ENCODE measurements at places on chromosomes 11 and 22. TPM values are rescaled to one million over a fixed set of nuclear protein-coding genes. Genes with fewer than 3 reads are reported as not detected.

- no peak for DNase-seq
These were observed 26.0 kb downstream of the MAPK1 start for GRCh38 chr22:21841422-21841821.

DNA sequence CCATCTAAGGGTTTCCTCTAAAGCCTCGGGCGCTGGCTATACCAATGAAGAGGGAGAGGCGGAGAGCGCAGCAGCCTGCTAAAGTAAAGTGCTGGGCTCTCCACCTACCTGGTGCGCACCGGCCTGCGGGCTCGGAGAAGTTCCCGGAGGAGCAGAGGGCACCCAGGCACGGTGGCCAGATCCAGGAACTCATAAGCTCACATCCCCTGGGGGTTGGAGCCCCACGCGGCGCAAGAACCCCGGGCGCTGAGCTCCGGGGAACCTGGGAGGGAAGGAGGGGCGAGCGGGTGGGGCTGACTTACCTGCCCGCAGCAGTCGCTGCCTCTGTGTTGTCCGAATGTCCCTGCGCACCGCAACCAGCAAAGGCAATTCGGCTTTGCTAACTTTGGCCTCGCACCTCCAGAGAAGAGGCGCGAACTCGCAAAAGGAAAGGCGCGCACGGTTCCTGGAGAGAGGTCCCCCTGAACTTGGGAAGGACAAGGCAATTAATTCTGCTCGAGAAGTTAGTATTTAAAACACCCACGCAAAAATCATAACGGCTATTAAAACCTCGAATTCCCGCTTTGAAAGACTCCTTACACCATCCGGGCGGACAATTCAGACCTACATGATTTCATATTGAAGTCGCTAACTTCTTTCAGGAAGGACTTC, 127.6 kb upstream of the C11orf58 start:
- DNase-seq, result no peak

DNA sequence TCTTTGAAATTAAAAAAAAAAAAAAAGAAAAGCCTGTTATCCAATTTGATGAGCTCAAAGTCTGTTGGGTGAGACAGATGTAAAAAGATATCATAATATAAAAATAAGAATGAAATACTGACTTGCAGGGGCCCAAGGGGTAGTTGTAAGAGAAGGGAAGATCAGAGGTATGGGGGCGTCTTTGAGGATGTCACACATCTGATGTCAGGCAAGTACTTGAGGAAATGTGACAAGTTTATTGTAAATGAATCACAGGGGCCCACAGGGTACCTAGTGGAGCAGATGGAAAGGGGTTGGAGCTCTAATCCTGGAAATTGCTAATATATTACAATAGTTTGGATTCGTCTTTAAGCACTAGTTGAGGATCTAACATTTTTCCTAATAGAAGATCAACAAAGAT, 131.6 kb downstream of the MAML2 start:
- DNase-seq, result no peak

- DNase-seq, result no peak
These were observed 40.0 kb downstream of the TECTA start for GRCh38 chr11:121141066-121141465.

DNA sequence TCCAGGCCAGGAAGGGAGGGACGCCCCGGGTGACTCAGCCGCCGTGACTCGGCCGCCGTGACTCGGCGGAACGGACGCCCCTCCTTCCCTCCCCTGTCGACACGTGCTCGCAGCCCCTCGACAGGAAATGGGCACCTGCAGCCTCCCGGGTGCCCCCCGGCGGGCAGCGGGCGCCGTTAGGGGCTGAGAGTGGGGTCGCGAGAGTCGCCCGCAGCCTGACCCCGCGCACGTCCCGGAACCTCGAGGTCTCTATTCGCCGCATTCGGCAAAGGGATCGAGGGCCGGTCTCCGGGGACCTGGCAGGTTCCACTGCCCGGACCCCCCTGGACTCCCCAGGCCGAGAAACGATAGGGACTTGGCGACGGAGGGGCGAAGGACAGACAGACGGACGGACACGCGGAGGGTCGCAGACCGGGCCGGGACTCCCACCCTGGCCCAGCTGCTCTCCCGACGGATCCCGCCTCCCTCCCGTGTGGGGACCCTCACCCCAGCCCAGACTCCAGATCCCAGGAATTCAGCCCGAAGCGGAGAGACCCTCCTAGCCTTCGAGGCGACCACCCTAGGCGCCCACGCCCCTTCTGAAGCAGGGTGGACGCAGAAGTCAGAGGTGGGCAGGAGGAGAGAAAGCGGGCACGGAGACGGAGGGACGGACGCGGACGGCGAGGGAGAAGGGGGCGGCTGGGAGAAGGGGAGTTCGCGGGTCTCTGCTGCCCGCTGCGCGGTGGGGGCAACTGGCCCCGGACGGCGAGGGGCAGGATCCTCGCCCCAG, 648 bp downstream of the FOSL1 start:
- peak; percentile 91 for DNase-seq

GRCh38 chr11:16924826-16925560, 89.2 kb downstream of the PLEKHA7 start:
- no peak for DNase-seq

Gene POTEH
- total RNA-seq, result not detected

DNA sequence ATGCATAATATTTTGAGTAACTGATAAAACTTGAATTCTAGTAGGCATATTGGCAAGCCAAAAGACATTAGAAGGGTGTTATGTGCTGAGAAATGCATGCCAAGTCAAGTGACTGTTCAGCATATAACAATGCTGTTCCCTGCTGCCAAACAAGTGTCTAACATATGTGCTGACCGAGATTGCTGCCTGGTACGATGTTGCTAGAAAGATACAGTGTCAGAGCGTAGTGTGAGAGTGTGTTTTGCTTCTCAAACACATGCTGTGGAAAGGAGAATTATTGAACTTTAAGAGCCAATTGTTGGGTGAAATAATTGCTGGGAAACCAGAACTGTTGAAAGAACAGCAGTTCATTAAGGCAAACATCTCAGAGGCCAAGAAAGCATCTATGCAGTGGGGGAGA, 71.3 kb upstream of the GRIA4 start:
- no peak for DNase-seq

Gene DUSP8
- total RNA-seq, result 5.4 TPM

GRCh38 chr22:43923631-43924464, at the start of gene PNPLA3:
Gene PNPLA3, plus strand, starts transcription at chr22:43923805. Its CDS starts 107 bp downstream, at chr22:43923912.
- peak; percentile 93 for DNase-seq

Gene POU2AF3
- not detected for total RNA-seq

GRCh38 chr11:94469416-94469815, 24.2 kb downstream of the MRE11 start:
- DNase-seq, result no peak

GRCh38 chr11:72546866-72547265, 112.5 kb upstream of the CLPB start:
- no peak for DNase-seq

Gene CALCA
- total RNA-seq, result not detected

Gene KLHDC7B
- total RNA-seq, result not detected

Gene BTBD18
- total RNA-seq, result not detected

- no peak for DNase-seq
These were observed 111.4 kb upstream of the TBCEL start for GRCh38 chr11:120912504-120912903.

DNA sequence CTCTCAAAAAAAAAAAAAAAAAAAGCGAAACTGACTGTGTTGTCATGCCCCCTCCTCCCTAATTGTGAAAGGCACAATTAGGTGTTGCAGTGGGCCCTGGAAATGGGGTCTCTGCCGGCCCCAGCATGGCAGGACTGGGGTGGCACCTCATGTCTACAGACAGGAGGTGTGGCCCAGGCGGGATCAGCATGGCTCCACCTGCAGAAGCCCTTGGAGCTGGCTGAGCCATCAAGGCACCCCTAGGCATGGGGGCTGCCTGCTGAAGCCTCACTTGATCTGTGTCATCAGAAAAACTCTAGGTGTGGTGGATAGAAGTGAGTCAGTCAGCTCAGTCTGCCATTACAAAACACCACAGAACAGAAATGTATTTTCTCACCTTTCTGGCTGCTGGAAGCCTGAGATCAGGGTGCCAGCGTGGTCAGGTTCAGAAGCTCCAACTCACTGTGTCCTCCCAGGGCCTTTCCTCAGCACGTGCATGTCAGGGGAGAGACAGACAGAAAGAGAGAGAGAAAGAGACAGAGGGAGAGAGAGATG, 10.1 kb upstream of the B4GALNT4 start:
- no peak for DNase-seq

GRCh38 chr11:56846631-56847576, 98.4 kb upstream of the OR9G4 start:
- DNase-seq, result no peak

GRCh38 chr11:99279266-99279665, 258.5 kb downstream of the CNTN5 start:
- no peak for DNase-seq

- DNase-seq, result no peak
These were observed 268.5 kb upstream of the SYN3 start for GRCh38 chr22:33326540-33327295.

- no peak for DNase-seq
These were observed 62.2 kb upstream of the FDX1 start for GRCh38 chr11:110367571-110367970.

Gene SLC22A6
- not detected for total RNA-seq

Gene IFT27
- total RNA-seq, result 30.5 TPM

DNA sequence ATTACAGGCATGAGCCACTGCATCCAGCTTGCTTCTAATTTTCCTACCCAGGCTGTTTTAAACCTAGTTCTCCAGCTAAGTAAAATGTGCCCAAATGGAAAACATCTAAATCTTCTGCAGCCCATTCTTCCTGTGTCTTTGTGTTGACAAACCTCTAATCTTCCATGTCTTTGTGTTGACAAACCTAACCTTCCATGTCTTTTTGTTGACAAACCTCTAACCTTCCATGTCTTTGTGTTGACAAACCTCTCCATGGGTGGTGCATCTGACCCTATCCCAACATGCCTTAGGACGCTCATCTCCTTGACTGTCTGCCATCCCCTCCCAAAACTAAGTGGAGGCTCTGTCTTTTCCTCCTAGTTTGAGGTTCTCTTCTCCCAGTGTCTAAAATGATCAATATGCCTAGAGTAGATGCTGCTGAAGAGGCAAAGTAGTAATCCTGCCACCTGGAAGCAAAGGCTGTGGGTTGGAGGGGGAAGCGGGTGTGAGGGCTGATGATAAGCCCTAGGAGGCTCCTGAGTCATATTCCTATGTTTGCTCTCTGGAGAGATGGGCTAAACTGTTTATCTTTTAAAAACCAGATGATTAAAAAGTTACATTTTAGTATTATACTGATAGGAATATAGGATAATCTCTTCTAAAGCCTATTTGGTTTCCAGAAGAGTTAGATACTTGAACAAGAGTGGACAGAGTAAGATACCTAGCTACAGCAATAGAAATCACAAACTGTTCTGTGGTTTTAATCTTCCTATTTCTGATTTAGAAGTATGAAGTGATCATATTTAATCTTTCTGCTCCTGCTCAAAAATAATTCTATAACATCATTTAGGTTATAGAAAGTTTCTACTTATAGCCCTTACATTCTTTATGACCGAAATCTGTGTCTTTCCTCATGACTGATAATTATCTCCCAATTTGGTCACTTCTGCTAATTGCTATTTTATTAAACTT, 7.9 kb downstream of the FEN1 start:
- DNase-seq, result no peak

DNA sequence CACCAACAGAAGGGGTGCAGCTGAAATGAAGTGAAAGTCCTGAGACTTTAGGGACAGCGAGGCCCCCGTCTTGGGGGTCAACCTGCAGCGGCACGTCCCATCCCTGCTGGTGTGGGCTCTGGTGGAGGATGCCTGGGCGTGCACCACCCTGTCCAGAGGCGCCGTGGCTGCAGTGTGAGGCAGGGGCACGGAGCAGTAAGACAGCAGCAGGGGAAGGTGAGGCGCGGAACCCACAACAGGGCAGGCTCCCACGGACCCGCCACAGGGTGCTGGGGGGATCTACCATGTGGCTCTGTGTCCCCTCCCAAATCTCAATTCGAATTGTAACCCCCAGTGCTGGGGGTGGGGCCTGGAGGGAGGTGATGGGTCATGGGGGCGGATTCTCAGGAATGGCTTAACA, 158.6 kb downstream of the SHANK2 start:
- no peak for DNase-seq

Gene EMID1
- 0.42 TPM for total RNA-seq

DNA sequence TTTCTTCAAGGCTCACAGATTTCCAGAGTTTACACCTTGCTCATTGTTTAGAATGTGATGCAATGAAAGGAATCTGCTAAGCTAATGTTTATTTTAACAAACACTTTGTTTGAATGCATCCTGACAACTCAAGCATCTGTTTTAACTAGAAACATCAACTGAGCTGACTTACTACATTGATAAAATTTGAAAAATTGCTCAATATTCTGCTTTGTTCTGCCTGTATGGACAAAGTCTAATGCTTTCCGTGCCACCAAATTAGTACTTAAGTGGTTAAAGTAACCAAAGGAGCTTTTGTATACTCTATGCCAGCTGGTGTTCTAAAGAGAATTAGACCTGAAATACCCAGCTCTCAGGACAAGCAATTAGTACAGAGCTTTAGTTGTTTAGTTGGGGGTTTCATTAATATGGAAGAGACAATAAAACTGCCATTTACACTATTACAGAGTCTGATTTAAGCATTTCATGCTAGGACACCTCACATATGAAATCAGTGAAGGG, 105.2 kb downstream of the MAML2 start:
- no peak for DNase-seq
